ENCODE measurements at places on chromosomes 7 and 10.

DNA sequence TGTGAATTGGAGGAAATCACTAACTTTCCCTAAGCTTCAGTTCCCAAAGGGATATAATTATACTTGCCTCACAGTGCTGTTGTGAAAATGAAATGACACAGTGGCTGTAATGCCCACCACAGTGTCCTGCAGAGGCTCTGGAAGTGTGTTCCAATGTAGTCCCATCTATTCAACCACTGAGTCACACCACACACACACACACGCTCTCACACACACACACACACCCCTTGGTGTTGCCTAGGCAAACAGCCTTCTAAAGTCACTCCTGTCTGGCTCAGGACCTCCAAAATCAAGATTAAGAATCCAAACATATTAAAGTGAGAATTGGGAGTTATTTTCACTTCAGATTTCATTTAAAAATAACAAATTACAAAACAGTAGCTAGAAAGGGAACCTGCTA lies 73.3 kb downstream of the NRCAM start:
- no peak for DNase-seq

GRCh38 chr7:80974396-80975358 lies 55.8 kb upstream of the SEMA3C start:
- DNase-seq, result no peak

DNA sequence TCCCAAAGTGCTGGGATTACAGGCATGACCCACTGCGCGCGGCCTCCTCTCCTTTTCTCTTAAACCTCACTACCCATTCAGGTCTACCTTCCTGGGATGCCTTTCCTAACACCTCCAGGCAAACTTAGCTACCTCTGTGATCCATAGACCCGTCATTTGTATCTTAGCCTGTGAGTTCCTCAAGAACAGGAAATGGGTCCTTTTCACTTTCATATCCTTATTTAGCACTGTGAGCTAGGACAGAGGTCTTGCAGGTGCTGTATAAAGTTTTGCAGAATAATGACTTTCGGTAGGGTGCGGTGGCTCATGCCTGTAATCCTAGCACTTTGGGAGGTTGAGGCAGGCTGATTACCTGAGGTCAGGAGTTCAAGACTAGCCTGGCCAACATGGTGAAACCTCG lies 215.7 kb downstream of the RELN start:
- no peak for DNase-seq

- no peak for DNase-seq
These were observed 307.7 kb downstream of the CDK14 start for GRCh38 chr7:90903841-90904240.

DNA sequence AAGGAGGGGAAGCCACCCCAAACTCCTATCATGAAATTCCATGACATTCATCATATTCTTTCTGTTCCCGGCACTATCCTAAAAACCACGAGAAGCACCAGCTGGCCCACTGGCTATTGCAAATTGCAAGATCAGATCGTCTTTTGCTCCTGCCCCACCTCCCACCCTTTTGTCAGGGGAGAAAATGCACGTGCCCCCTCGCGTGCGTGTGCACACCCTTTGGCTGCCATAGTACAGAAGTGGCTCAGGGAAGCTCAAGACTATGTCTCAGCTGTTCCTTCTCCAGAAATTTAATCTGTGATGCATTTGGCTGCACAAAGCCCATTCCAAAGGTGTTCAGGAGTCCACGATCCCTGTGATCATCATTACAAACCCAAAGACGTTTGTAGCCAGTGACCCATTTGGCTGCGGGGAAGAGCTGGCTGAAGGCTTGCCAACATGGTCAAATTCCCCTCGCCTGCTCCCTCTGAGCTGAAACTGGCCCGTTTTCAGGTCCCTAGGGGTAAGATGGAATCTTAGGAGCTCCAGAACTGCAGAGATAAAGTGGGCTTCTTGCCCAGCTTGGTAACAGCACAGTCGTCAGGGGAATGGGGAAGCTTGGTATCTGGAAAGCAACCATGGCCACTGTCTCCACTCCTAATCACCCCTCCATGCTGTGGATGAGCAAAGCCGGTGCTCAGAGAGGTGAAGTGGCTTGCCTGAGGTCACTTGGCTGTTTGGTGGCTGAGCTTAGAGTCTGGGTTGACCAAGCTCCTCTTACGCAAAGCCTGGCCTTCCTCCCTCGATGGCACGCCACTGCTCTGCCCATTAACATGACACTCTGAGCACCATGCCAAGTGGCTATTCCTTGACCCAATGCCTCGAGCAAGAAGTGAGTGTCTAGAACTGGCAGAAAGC lies 155.4 kb downstream of the NEURL1 start:
- DNase-seq, result no peak

GRCh38 chr7:80537091-80537490 lies 25.2 kb upstream of the GNAT3 start:
- no peak for DNase-seq

- DNase-seq, result no peak
These were observed 130.0 kb upstream of the BTBD16 start for GRCh38 chr10:122140941-122141623.

- DNase-seq, result peak; percentile 20
These were observed 34.7 kb downstream of the ACADSB start for GRCh38 chr10:123043409-123043925.

GRCh38 chr7:155741082-155741481 lies 71.2 kb downstream of the SHH start:
- DNase-seq, result no peak

DNA sequence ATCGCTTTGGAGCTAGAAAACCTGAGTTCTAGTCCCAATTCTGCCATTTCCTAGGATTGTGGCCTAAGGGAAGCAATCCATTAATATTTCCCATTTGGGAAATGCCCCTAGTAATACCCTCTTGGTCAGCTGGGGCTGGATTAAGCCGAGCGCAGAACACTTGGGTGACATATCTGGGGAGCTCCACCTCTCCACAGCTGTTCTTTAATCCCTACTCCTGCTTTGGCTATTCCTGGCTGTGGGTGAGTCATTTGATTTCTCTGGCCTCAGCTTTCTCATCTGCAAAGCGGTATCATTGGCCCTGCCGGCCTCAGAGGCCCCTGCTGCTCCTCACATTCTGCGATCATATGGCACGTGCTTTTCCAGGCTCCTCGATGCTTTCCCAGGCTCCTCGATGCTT lies 108.3 kb downstream of the BUB3 start:
- no peak for DNase-seq

- peak; percentile 29 for DNase-seq
These were observed 150.4 kb upstream of the PRPS1L1 start for GRCh38 chr7:18177815-18178660.

GRCh38 chr7:83984076-83984475 lies 210.5 kb downstream of the SEMA3A start:
- DNase-seq, result no peak

DNA sequence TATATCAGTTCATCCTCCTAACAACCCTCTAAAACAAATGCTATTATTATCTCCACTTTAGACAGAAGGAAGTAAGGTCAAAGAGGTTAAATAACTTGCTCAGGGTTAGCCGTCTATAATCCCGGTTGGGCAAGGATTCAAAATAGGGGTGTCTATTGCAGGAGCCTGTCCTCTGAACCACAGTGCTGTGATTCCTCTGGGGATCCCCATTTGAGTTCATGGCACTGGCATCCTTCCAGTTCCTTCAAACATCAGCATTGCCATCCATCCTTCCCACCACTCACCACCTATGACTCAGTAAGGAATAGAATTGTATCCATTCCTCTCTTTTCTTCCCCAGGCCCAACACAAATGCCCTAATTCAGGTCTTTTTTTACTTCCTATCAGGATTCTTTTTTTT lies 25.6 kb downstream of the HPS6 start:
- DNase-seq, result no peak

- no peak for DNase-seq
These were observed 8.5 kb upstream of the NFE2L3 start for GRCh38 chr7:26143298-26144048.

GRCh38 chr7:96822824-96823223 lies 113.2 kb upstream of the SEM1 start:
- DNase-seq, result no peak

- DNase-seq, result no peak
These were observed 125.9 kb upstream of the PPIF start for GRCh38 chr10:79221110-79222051.

GRCh38 chr7:115911465-115911864 lies 119.1 kb downstream of the TFEC start:
- DNase-seq, result no peak

DNA sequence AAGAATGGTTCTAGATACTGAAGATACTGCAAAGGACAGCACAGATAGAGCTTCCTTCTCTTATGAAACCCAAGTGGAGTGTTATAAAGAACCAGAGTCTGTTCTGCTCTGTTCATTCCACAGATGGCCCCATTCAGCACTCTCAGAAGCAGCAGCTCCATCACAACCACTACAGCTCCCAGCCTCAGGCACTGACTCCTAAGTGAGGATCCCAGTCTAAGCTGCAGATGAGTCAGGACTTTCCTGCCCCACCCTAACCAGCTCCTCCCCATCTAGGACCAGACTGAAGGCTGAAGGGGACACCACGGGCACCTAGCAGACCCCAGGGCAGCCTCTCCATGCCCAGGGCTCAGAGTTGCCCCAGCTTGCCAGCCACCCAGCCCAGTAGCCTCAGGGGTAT lies 379.8 kb downstream of the GRID1 start:
- DNase-seq, result no peak

GRCh38 chr10:83984256-83984640 lies 155.1 kb upstream of the GHITM start:
- no peak for DNase-seq

DNA sequence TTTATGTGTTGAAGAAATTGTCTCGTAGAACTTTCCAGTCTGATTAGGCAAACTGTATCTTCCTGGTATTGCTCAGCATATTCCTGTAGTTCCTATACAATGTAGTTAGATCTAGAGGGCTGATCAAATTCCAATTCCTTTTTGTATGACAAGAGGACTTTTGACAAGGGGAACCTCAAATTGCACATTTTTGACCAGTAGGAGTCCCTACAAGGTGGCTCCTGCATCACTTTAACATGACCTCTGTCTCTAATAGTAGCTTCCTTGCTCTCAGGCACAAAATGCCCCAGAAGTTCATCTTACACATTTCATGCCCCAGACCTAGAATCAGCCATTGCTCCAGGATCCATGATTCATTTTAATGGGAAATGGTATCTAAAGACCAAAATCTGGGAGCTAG lies 18.7 kb downstream of the HERPUD2 start:
- no peak for DNase-seq

DNA sequence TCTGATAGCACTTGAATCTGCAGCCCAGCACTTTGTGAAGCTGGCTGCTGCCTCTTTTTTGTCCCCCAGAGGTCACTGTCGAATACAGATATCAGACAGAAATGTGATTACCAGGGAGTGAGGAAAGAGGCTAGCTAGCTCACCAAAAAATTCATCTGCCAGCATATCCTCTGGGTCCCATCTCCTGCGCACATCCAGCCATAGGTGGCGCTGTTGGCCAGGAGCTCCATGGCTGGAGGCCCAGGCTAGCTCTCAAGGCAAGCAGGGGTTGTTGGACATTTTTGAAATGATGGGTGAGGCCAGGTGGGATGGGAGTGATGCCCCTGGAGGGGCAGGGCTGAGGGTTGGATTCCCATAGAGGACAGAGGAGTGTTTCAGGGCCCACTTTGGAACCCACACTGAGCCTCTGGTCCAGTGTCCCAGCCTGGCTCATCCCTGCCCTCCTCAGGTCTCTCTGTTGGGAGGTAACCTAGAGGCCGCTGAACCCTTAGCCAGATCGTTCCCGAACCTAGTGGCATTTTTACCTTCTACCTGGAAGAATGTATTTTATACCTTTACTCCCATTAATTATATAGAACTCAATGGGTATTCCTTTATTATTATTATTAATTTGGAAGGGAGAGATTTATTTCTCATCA lies 14.8 kb downstream of the DPCD start:
- peak; percentile 40 for DNase-seq

GRCh38 chr10:26499426-26499825 lies 61.3 kb downstream of the APBB1IP start:
- DNase-seq, result no peak

GRCh38 chr10:109859221-109859620 lies 64.1 kb downstream of the XPNPEP1 start:
- no peak for DNase-seq

GRCh38 chr7:74453322-74454011 lies at the start of gene GTF2IRD1:
Gene GTF2IRD1, plus strand, starts transcription at chr7:74453906. Its CDS starts 54,175 bp downstream, at chr7:74508081.
- DNase-seq, result peak; percentile 61

- no peak for DNase-seq
These were observed 207.8 kb downstream of the WDR37 start for GRCh38 chr10:1264001-1264400.

DNA sequence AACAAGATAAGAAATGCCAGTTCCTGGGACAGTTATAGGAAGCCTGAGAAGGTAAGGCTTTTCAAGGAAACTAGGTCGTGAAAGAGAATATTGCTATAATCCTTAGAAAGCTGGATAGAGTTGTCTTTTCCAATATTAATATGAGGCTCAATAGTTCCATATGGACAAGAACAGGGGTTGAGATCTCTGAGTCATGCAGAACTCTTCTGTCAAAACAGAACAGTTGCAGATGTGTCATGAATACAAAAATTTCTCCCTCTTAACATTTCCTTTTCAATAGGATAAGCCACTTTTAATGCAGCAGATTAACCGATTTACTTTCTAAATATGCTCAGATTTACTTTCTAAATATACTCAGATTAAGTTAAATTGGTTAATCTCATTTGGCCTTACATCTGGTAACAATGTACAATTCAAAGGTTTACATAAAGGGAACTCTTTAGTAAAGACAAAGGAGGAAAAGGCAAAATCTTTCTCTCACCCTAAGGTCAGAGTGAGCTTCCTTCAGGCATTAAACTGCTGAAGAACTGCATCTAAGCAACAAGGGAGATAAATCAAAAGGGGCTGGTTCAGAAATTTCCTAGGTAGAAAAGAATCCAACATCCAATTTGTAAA lies 104.7 kb upstream of the PCDH15 start:
- DNase-seq, result no peak

Data from CD4-positive, alpha-beta T cell (primary cell).